ENCODE measurements at places on chromosomes 5 and 9.

GRCh38 chr5:106521701-106522100 is 1149.0 kb downstream of the EFNA5 start:
- DNase-seq = no peak

GRCh38 chr9:15231788-15232635 is 75.0 kb downstream of the TTC39B start:
- no peak for DNase-seq

DNA sequence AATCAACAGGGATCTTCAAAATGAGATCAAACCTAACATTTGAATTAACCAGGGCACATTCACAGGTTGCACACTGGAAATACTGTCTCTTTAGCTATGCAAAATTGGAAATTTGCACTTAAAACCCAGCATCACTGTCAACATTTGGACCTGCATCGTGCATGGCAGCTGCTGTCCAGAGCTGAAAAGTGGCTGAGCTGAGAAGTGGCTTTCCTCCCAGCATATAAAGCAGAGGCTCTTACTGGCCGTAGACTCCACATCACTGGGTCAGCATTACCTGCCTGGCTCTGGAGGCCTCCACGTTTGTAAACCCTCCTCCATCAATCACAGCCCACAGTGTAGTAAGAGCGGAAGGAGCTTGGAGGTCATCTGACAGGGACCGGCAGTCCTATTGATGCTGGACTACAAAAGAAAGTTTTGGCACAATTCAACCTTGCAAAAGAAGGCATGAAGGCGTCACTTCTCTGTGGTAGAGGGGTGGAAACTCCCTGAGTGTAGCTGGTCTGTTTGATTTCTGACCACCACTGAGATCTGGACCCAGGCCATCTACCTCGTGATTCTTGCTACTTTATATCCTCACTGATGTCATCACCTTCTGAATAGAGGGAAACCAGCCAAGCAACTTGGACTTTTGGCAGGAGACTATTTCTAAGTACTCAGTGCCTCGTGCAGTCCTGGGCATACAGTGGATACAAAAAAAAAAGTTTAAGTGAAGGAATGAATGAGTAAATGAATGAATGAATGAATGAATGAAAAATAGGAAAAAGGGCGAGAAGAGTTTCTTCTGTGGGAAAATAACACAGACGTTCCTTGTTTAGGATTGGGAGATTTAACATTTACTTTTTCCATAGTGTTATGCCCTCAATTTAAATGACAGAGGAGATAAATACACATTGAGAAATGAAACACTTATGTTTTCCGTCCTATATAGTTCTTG is 14.8 kb downstream of the RASEF start:
- DNase-seq = no peak

- DNase-seq = no peak
These were observed 26.8 kb downstream of the MRRF start for GRCh38 chr9:122291458-122291857.

DNA sequence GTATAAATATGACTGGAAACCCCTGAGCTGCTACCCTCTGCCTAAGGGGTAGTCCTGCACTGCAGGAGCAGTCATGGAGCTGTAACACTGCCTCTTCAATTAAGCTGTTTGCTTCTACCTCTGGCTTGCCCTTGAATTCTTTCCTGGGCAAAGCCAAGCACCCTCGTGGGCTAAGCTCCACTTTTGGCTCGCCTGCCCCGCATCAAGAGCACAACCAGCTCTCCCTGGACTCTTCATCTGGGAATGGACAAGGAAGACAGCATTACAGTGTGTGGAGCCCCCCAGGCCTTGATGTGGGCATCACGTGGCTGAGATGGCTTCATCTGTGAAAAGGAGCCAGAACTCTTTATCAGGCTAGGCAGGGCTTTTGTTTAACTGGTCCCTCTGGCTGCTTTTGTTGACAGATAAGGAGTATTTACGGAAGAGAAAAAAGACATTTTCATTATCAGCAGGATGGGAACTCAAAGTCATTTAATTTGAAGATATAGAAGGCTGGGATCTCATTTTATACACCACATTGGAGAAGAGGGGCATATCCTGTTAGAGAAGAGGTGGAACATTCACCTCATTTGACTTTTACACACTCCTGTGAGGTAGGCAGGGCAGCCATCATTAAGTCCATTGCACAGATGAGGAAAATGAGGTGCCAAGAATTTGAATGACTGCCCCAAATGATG is 137.8 kb downstream of the SEMA6A start:
- DNase-seq = no peak

DNA sequence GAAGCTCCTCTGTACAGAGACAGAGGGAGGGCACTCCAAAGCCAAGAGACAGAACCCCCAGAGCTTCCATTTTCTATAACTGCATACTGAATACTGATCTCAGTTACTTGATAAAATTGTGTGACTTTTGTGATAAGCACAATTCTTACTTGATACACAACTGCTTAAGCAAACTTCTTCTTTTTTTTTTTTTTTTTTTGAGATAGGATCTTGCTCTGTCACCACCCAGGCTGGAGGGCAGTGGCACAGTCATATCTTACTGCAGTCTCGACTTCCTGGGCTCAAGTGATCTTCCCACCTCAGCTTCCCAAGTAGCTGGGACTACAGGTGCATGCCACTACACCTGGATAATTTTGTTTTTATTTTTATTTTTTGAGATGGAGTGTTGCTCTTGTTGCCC is 252.1 kb upstream of the ZNF608 start:
- no peak for DNase-seq

- DNase-seq = no peak
These were observed 33.4 kb downstream of the VAV2 start for GRCh38 chr9:133958756-133959155.

DNA sequence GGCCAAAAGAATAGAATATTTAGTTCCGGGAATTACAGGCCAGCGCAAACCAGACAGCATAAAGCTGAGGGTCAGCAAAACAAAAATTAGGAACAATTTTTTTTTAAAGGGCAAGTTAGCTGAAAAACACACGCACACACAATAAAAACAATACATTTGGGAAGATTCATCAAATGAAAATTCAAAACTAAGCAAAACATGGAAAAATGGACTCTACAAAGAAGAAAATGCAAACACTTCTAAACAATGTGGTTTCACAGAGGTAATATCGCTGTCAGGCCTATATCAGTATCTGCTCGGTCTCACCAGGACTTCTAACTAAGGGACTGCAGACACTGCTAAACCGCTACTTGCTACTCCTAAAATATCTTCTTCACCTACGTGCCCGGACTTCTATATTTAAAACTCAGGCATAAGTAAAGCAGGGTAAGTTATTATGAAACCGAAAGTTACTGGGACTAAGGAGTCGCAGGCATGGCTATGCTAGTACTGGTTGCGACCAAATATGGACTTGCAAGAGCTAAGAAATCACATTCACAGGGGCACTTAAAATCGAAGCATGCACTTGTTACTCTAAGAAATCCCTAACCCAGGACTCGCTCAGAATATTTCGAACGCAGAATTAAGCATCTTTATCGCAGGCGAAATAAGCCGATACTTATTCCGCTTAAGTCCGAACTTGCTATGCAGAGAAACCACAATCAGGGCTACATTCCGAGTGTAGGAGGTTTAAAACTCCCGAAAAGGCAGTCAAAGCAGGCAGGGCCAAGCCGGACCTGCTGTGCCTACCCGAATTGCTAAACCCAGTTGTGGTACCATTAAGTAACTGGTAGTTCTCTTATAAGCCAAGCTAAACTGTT is 2.3 kb downstream of the ANXA2R start:
- DNase-seq = no peak

GRCh38 chr5:34022121-34022705 is 14.4 kb upstream of the AMACR start:
- no peak for DNase-seq

GRCh38 chr5:2187156-2187555 is 304.4 kb upstream of the IRX4 start:
- DNase-seq = no peak

GRCh38 chr5:132877938-132878337 is 4.5 kb downstream of the LEAP2 start:
- peak; percentile 19 for DNase-seq

DNA sequence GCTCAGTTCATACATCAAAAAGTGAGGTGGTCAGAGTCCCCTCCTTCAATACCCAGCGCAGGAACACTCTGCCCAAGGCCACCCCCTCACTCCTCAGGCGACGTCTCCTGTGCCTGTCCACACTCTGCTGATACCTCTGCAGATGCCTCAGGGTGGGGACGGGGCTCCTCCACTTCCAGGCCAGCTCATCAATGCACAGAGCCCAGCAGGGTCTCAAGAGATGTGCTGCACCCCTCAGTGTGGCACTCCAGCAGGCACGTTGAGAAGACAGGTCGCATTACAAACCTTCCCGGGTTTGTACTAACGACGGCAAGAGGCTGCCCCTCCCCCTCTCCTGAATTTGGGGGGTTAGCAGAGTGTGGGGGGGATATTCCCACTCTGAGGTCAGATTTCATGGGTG is 128.5 kb downstream of the ZNF354C start:
- DNase-seq = no peak

DNA sequence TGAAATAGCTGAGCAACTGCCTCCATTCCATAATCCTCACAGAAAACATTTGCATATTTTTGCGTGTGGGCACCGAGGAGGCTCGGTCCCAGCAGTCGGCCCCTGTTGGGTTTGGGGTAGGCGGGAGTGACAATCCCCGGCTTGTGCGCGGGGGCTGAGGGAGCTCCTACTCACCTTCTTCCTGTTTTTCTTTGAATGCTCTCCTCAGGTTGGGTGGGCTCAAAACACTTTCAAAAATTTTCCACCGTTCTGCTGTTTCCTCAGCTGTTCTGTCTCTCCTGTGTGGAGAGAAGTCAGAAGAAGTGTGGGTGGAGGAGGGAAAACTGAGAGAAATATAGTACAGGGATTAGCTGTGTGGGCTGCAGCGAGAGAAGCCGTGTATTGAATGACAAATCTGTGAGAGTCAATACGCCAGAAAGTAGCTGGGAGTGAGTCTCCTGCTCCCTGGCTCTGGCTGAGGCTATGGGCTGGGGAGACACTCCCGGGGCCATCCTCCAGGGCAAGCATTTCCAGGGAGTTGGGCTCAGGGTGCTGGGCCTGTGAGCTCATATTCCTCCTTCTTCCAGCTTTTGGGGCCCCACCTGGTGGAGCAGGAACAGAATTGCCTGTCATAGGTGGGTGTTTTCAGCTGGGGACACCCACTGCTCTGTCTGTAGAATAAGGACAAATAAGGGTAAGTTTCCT is 84.7 kb downstream of the CMYA5 start:
- no peak for DNase-seq

DNA sequence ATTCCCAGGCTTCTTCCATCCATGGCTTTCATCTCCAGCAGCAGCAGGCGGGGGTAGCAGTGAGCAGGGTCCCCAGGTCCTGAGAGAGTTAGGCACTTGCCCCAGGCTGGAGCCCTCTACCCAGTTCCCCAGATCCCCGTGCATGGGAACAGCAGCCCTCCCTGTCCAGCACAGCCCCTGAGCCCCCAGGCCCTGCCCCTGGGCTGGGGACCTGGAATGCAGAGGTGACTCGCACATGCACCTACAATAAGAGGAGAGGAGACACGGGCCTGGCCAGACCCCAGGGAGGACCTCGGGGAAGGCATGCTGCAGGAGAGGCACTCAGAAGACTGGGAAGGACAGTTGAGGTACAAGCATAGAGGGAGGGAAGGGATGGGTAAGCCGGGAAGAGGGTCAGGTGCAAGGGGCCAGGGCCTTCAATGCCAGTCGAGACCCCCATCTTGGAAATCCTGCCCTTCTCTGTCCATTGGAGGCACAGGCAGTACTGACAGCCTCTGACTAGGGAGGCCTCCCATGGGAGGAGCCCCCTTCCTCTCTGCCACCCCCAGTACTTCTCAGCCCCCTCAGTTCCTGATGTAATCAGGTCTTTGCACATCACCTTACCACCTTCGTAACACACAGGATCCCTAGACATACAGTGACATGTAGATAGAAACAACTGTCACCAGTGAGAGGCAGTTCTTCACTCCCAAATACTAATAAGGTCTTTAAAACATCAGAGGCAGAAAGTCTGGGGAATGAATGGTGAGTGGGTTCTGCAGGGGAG is 135.3 kb upstream of the LMX1B start:
- no peak for DNase-seq

GRCh38 chr5:32507738-32508434 is 63.3 kb upstream of the ZFR start:
- no peak for DNase-seq

DNA sequence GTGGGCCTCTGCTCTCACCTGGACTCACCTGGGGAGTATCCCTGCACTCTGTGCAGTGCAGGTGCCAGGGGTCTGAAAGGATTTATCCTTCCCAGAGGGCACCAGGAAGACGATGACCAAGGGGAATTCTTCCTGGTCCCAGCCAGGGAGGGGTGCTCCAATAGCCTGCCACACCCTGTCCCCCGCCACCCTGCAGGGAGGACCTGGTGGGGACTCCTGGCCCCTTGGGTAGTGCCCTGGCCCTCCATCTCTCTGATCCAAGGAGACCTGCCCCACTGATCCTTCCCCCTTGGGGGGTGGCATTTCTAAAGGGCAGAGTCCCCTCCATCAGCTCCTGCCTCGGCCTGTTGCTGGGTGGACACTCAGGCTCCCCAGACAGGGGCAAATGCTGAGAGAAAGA is 70.7 kb downstream of the NTNG2 start:
- no peak for DNase-seq

- no peak for DNase-seq
These were observed 9.1 kb downstream of the AP3S1 start for GRCh38 chr5:115850744-115851416.

GRCh38 chr5:13601112-13601511 is 343.4 kb downstream of the DNAH5 start:
- DNase-seq = no peak

Data from NCI-H2171 (cell line).